Fibroblast of pulmonary artery (primary cell): ENCODE measurements at places on chromosomes 4 and X.

DNA sequence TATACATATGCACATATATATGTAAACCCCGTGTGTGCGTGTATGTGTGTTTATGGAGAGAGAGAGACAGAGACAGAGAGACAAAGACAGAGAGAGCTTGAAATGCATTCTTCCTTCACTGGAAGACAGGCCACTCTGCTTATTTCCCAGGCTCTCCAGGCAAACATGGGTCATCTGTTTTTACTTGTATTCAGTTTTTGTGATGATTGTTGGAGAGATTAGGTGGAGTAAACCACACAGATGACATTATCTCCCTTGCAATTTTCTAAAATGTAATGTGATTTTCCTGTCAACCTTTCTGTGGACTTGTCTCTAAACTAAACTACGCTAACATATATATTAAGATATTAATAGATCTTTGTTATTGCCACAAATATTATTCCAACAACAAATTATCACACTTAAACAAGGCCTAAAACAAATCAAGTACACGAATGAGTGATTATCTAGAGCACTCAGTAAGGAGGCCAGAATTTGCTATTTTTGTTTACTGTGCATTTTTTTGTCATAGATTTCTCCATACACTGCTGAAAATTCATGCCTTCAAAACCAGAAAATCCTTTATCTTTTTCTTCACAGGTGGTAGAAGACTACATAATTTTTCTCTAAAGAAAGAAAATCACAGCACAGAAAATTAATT lies 251.8 kb upstream of the SLIT2 start:
- no peak for DNase-seq

GRCh38 chr4:117302226-117302625 lies 216.8 kb upstream of the TRAM1L1 start:
- no peak for DNase-seq

DNA sequence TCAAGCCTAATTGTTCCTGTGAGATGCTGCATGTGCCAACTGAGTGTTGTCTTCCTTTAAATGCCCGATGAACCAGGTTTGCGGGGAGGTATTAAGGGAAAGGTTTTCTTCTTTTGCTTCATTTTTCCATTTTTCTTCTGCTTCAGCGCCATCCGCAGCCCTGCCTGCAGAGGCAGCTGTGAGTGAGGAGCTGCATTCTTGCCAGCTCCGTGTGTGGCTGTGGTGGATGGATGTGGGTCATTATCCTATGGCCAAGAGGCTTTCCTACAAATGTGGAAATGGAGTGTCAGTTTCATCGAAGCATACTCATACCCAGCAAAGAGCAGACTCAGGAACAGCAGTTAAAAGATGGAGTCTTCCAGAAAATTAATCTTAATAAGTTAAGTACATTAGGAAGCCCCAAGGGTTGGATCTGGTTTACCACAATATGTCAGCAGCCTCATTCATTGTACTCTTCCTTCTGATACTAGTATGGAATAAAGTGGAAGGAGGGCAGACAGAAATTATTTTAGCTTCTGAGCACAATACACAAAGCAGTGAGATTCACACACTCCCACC lies 37.6 kb downstream of the TNIP3 start:
- DNase-seq, result no peak

DNA sequence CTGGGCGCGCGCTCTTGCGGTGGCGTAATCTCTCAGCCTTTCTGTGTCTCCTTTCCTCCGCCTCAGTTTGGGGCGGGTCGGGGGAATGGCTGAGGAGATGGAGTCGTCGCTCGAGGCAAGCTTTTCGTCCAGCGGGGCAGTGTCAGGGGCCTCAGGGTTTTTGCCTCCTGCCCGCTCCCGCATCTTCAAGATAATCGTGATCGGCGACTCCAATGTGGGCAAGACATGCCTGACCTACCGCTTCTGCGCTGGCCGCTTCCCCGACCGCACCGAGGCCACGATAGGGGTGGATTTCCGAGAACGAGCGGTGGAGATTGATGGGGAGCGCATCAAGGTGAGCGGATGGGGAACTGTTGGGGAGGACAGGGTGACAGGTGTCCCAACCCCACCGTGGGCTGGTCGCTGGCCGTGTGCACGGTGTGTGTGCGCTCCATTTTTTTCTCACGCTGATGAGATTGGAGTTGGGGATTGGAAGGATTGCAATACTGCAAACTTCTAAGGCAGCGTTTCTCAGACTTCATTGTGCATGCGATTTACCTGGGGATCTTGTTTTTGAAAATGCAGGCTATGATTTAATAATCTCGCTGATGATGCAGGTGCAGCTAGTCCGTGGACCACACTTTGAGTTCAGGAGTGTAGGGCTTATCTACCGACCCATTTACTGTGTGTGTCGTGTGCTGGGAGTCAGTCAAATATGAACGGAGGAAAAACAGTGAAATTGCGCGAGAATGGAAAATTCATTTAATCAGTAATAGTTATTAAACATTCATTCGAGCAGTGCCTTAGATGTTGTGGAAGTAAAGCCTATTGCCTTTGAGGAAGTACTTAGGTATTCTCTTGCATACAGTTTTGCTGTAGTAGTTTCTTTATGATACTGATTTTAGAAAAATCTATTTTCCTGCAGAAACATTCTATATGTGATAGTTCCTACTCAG lies at the start of gene RAB33B:
TSS of gene RAB33B (plus strand) at position 11 of the 935 bp plus-strand sequence. CDS start at position 86, 75 bp downstream.
- DNase-seq, result peak; percentile 92

DNA sequence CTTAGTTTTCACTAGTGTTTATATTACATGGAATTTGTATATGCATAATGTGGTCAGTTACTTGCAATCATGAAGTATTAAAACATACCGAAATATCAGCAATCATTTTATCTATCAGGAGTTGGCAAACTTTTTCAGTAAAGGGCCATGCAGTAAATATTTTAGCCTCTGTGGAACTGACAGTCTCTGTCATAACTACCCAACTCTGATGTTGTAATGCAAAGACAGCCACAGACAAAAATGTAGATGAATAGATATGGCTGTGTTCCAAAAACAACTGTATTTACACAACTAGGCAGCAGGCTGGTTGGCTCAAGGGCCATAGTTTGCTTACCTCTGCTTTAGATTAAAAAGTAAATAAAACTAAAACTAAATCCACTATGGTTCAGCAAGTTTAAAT lies 200.2 kb downstream of the HS3ST1 start:
- DNase-seq, result peak; percentile 13

DNA sequence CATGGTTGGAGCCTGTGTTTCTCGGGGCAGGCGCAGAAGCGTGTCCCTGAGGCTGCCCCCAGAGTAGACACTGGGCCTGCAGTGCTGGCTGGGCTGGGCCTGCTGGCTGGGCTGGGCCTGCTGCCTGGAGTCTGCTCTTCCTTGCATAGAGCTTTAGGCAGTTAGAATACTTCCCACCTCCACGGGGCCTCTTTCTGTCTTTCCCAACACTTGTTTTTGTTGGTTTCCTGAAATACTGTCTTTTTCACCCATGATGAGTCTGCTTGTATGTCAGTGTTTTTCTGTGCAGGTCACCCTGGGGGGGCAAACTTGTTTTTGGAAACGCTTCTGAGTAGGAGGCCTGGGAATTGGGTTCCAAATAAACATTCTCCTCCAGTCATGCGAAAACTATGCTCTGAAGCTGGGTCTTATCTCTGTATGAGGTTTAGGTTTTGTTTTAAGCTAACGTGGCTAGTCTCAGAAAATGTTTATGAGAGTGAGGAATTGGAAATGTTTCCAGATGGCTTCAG lies 32.2 kb downstream of the TRMT44 start:
- peak; percentile 97 for DNase-seq

DNA sequence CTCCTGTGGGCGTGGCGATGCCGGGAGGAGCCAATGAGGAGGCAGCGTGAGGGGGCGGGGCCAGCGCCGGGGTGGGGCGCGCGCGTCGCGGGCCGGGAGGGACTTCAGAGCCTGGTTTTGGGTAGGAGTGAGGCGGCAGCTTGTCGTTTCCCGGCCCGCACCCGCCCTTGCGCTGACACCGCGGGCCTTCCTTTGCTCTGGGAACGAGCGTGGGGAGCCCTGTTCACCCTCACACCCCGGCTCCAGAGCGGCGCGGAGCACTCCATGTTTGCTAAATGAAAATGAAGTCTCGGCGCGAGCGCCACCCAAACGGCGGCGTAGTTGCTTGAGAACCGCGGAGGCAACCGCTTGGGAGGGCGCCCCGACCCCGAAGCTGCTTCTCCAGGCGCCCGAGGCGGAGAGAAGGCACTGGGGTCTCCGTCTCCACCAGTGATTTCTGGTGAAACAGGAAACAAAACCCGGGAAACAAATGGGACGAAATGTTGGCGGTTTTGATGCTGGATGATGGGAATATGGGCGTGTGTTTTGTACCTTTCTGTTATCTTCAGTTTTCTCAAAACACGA lies 497 bp upstream of the GRPEL1 start:
- DNase-seq, result no peak

DNA sequence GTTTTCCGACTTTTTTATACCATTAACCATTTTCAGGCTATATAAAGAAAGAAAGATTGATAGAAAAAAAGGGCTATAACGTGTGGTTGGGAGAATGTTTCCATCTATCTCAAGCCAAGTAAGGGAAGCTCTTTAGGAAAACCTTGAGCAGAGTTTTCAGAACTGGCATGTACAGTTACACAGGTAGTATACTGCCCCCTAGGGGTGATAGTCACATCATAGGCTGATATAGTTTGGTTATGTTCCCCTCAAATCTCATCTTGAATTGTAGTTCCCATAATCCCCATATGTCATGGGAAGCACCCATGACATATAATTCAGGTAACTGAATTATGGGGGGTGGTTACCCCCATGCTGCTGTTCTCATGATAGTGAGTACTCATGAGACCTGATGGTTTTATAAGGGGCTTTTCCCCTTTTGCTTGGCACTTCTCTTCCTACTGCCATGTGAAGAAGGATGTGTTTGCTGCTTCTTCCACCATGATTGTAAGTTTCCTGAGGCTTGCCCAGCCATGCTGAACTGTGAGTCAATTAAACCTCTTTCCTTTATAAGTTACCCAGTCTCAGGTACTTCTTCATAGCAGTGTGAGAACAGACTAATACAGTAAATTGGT lies 186.8 kb downstream of the TMA16 start:
- peak; percentile 24 for DNase-seq

GRCh38 chr4:36260731-36261130 lies 16.4 kb upstream of the ARAP2 start:
- DNase-seq, result no peak

DNA sequence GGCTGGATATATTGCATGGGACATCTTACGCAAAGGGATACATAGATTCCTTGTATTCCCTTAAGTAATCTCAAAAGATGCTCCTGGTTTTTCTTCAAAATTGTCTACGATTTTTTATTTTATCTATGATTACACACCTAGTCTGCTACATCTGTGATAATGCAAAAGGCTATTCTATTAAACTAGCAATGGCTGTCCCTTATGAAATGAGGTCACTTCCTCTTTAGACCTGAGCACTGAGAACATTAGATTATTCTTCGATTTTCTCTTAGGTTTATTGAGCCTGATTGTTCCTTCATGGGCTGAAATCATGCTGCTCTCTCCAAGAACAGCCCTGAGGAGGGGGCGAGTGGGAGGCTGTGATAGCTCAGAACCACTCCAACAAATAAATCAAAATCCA lies 126.8 kb upstream of the ENPP6 start:
- DNase-seq, result no peak

GRCh38 chr4:42396752-42397634 lies at the start of gene SHISA3:
Gene SHISA3, plus strand, starts transcription at chr4:42397488. Its CDS starts 569 bp downstream, at chr4:42398057.
- peak; percentile 52 for DNase-seq

- no peak for DNase-seq
Measured at GRCh38 chr4:151324124-151324751, 1.2 kb downstream of the SH3D19 start.

GRCh38 chr4:24226023-24226422 lies 336.2 kb upstream of the PPARGC1A start:
- no peak for DNase-seq

- DNase-seq, result no peak
Measured at GRCh38 chr4:161273607-161274006, 890.2 kb downstream of the FSTL5 start.

DNA sequence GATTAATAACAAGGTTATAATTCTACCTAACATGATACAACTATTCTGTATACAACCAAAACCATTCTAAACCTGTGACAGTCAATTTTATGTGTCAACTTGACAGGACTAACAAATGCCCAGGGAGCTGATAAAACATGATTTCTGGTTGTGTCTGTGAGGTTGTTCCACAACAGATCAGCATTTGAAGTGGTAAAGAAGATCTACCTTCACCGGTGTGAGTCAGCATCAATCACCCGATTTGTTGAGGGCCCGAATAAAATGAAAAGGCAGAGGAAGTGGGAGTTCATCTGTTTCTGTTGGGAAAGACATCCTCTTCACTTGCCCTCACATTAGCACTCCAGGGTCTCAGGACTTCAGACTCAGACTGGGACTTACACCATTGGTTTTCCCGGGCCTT lies 187.9 kb downstream of the MAB21L2 start:
- DNase-seq, result no peak

GRCh38 chr4:166078955-166079354 lies 205.9 kb downstream of the TLL1 start:
- DNase-seq, result peak; percentile 39

GRCh38 chr4:161466316-161466715 lies 697.5 kb downstream of the FSTL5 start:
- DNase-seq, result no peak

DNA sequence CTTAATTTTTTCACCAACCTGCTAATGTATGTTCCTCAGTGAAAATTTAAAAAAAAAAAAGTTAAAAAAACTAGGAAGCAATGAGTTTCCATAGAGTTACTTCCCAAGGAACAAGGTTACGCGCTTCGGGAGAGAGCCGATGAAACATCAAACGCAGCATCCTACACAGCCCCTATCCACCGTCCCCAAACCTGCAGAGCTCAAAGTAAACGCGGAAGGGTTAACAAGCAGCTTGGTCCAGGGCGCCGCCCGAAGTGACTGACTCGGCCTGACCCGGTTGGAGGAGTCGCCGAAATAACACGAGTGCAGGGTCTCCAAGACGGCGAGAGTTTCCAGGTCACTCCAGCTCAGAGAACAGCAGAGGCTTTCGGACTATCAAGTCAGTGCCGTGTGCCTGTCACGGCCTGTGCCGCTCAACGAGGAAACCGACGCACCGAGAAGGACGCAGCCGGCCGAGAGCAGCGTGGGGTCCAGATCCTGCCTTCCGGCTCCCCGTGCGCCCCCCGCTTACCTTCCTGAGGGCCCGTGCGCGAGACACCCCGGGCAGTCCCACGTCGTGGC lies 512 bp downstream of the NOP14 start:
- peak; percentile 60 for DNase-seq

GRCh38 chrX:13863324-13863723 lies 46.4 kb upstream of the GPM6B start:
- no peak for DNase-seq

DNA sequence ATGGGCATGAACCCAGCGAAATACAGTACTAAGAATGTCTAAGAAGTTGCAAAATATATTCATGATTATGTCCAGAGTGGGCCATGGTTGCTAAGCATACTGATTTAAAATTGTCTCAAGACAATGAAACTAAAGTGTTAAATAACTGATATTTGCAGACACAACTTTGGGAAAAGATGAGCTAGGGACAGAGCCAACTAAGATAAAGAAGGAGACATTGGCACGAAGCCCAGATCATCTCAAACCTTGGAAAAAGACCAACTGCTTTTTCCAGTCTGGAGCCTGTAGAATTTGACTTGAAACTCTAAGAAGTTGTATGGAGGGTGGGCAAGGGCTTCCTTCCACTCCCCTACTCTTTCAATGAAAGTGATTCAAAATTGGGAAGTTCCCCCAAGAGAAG lies 108.5 kb upstream of the GLRA2 start:
- no peak for DNase-seq
